HT-29 (cell line): ENCODE measurements at places on chromosomes 5 and 9. TPM values are rescaled to one million over a fixed set of nuclear protein-coding genes. Genes with fewer than 3 reads are reported as not detected.

DNA sequence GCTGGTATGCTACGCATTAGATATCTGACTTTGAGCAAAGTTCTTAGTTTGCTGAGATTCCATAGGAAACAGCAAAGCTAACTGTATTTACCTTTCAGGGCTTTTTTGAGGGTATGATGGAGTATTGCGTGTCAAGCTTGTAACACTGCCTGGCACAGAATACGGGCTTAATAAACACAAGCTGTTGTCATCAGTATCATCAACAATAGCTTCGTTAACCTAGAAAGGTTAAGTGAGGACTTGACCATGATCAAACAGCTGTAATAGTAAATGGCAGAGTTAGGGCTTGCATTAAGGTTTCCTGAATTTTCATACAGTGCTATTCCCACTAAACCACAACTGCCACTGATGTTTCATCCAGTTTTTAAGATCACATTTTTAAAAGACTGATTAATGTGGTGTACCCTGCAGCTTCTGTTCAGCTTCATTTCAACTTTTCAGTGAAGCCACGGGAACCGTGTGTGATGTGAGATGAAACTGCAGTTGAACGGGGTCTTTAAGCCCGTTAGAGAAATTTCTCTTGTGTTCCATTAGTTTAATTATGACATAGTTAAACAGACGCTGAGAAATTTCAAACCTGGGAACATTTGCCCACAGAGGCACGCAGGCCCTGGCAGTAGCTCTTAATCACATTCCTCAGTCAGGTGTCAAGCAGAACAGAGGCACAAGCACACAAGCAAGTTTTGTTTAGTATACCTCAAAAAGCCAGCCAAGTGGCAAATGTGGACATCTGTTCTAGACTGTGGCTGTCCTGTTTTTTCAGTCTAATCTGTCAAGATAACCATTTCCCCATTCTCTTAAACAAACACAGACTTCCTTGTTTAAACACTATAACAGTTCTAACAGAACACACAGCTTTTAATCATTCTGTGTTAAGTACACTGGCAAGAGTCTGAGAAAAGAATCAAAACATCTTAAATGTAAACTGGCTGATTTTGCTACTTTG, 147.1 kb downstream of the ZNF608 start:
- DNase-seq: peak; percentile 54

DNA sequence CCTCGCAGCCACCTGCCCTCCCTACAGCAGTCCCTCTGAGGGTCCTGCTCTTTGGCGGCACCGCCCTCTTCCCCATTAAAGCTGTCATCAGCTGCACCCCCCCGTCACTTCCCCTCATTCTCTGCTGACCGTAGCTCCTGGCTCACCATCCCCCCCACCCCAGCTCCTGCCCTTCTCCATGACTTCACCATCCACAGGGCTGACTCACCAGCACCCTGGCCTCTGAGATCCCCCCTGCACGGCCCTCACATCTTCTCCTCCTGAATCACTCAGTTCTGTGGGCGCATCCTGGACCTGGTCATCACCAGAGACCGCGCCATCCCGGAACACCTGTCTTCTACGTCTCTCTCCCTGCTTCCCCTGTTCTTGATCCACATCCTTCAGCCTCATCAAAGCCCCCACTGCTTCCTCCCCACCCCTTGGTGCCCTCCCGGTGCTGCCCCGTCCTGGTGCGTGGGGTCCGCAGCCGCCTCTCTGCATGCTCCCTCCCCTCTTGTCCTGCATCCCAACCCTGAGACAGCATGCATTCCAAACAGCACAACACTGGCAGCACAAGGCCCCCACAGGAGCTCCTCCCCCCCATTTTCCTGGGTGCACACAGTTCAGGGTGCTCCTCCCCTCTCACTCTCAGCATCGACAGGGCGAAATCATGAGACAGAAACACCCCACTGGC, 12.9 kb downstream of the FLT4 start:
- DNase-seq: no peak

DNA sequence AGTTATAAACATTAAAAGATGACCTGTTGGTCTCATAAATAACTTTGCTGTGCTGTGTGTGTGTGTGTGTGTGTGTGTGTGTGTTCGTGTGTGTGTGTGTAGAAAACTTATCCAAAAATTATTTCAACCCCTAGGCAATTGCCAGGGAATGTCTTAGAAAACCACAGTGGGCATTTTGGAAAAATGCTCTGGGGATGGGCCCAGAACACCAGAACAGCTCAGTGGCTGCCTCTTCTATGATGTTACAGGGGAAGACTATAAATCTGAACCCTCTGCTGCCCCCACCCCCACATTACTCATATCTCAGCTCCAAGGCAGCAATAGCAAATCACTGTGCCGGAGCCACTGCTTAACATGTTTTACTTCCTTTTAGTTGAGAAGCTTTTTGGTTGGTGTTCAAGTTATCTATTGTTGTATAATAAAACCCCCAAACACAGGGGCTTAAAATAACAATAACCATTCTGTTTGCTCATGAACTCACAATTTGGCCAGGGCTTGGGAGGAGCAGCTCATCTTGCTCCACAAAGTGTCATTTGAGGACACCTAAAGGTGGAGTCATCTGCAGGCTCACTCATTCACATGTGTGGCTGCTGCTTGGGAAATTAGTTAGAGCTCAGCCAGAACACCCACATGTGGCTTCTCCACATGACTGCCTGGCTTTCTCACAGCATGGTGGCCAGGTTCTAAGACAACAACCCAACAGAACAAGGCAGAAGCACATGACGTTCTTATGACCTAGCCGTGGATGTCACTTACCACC, 40.4 kb downstream of the ACTBL2 start:
- DNase-seq: no peak

DNA sequence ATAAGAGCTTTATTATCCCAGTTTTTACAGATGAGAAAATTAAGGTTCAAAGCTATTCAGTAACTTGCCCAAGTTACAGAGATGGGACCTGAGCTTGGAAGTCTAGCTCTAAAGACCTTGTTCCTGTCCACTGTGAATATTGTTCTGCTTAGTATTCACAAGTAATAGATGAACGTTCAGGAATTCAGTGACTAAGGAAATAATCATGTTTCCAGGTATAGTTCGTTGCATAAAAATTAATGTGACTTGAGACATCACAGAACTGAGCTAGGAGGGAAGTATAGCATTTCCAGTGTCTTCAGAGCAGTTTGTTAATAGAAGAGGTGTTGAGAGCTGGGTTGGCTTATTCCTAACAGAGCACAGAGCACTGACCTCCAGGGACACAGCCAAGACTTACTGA, 136.1 kb downstream of the FGF1 start:
- no peak for DNase-seq

- no peak for DNase-seq
Observed at GRCh38 chr5:102625928-102626327, 127.1 kb upstream of the SLCO6A1 start.

- DNase-seq: no peak
Observed at GRCh38 chr5:122730456-122730855, 44.4 kb upstream of the SNX2 start.

- DNase-seq: no peak
Observed at GRCh38 chr5:62347928-62348327, 41.9 kb downstream of the KIF2A start.

DNA sequence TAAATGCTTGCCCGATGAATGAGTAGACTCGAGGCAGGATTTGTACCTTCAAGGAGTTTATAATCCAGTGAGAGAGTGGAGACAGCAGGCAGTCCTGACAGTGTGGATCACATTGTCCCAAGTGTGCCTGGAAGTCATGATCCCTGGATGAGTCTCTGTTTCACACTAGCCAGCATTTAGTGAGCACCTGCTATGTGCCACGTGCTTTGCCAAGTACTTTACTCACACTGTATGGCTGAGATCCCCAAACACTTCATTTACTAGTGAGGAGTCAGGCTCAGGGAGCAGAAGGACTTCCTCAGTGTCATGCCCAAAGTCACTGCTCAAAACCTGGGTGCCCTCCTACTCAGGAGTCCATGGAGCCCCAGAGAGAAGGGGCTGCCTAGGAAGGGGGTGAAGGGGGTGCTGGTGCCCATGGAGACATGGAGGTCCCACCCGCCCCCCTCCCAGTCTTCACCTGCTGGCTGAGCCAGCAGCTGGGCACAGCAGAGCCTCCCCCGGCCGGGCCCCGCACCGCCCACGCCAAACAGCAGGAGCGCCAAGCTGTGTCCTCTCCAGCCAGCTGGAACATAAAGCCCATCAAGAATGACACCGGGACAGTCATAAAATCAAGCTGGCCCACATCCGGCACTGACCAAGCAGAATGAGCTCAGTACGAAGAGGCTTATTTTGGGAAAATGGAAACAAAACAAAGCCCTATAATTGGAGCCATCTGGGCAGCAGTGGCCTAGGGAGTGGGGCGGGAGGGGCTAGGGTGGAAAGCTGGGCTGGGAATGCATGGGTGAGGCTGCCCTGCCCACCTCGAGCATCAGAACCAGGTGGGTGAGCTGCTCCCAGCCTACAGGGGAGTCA, 10.6 kb downstream of the LAMC3 start:
- DNase-seq: no peak

- no peak for DNase-seq
Observed at GRCh38 chr5:33601881-33602280, 161.1 kb downstream of the TARS1 start.

- DNase-seq: peak; percentile 48
Observed at GRCh38 chr5:112848116-112848811, 12.8 kb upstream of the SRP19 start.

GRCh38 chr9:75911390-75911789, 20.9 kb downstream of the PCSK5 start:
- no peak for DNase-seq

DNA sequence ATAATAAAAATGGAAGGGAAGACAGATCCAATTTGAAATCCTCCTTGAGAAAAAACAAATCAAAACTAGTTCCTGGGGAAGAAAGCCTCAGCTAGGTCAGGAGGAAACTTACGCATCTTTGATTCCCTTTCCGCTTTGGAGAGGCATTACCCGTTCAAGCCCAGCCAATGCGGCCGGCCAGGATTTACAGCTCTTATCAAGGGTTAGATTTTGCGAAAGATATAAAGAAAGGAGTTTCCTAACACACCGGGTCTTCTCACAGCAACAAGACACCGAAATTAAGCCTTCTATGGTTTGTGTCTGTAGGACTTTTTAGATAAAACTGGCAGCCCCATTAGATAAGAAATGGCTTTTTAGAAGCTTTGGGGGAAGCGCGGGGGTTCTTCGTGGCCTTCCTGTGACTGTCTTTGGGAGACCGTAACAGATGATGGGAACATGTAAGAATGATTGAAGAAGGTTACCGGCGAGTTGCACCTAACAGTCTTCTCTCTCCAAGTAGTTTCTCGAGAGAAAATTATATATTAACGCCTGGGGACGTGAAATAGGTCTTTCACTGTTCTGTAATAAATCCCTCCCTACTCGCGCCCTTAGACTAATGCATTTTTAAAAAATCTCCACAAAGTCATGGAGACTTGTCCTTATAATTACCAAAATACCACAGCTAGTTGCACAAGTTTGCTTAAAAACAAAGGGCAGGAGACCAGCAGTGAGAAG, 1.3 kb upstream of the ISL1 start:
- peak; percentile 68 for DNase-seq

DNA sequence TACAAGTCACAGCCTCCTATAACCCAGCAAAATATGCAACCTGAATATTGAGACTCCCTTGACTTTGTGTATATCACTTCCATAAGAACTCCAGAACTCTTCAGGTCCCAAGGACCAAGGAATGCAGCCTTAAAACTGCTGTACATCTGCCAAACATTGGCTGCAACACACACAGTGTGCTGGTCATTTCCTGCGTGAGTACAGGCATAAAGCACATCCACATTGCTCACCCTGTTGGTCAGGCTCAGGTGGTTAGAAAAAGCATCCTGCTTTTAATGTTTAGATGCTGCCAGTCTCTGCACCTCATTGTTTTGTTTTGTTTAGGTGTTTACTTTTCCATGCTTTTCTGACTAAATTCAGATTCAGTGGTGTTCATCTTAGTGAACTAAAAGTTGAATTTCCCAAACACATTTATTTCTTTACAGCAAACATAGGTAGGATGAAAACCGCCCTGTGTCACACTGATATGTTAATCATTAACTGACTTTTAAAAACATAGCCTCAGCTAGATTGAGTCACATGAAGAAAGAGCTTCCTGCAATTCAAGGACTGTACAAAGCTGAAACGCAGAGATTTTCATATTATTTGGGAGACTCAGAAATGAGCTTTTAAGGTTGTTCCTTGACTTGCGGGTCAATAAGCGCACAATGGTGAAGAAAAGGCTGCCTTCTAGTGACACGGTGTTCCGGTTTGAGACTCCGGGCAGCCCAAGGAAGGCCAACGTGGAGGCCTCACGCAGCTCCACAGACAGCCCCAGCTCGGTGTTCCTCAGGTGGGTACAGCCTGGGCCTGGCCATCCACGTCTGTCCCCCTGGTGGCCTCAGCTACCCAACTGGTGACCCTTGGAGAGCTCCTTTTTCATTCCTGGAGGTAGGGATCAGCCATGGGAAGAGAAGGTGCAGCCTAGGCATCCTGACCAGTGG, 52.2 kb upstream of the GRAMD2B start:
- peak; percentile 88 for DNase-seq

- no peak for DNase-seq
Observed at GRCh38 chr5:152270096-152270495, 135.0 kb downstream of the NMUR2 start.

DNA sequence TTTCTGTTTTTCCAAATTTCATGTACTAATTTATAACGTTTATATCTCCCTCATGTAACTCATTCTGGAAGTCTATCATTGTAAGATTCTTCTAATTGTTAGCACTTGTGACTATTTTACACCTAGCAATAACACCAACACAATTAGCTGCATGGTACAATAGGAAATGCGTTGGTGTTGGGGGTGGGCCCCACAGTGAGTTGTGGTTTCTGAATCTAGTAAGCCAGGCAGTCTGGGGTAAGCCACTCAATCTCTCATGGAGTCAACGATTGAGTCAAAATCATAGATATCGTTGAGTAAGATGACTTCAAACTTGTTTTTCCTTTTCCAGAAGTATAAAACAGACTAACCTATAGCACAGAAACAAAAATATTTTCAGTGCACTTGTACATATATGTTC, 30.0 kb downstream of the IRX1 start:
- DNase-seq: no peak

- no peak for DNase-seq
Observed at GRCh38 chr9:3495855-3496254, 29.9 kb downstream of the RFX3 start.

DNA sequence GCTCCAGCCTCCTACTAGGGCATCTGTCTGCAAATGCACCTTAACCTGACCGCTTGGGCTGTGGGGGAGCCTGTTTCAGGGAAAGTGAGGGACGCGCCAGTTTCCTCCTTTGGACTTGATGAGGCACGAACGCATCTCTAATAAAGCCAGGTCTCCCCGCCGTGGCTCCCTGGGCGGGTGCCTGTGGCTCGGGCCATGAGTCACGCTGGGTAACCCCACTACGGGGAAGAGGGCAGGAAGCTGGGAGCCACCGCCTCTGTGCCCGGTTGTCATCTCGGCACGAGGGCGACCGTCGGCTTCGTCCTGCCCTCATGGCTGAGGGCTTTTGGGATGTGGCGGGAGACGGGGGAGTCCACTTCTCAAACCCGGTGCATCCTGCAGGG, 12.1 kb downstream of the NOTCH1 start:
- DNase-seq: peak; percentile 78

- no peak for DNase-seq
Observed at GRCh38 chr9:96476591-96476990, 26.6 kb downstream of the HABP4 start.

GRCh38 chr9:109817846-109818472, 38.0 kb downstream of the PALM2AKAP2 start:
- DNase-seq: peak; percentile 80

The NLN gene
- 19.6 and 22.8 TPM in 2 replicates for total RNA-seq

The SLC36A3 gene
- not detected in 2 replicates for total RNA-seq

The SLC46A2 gene
- not detected in 2 replicates for total RNA-seq

The IL13 gene
- total RNA-seq: not detected in 2 replicates

The PTGS1 gene
- 2.1 and 3.9 TPM in 2 replicates for total RNA-seq

The RAPGEF1 gene
- total RNA-seq: 15.7 and 15.8 TPM in 2 replicates

The CHD1 gene
- 18.9 and 21.6 TPM in 2 replicates for total RNA-seq

The PCDHA9 gene
- not detected in 2 replicates for total RNA-seq

The PCDHB6 gene
- not detected in 2 replicates for total RNA-seq
